Epithelial cell of proximal tubule (primary cell): ENCODE measurements at places on chromosomes 2 and 18. TPM values are rescaled to one million over a fixed set of nuclear protein-coding genes. Genes with fewer than 3 reads are reported as not detected.

Gene FTCDNL1
- 0.06 and 1.2 TPM in 2 replicates for total RNA-seq

Gene PSD4
- 5.9 and 7.3 TPM in 2 replicates for total RNA-seq

Gene GAREM2
- 1.9 and 3.3 TPM in 2 replicates for total RNA-seq

Gene AKAIN1
- not detected in 2 replicates for total RNA-seq

Gene MAP2
- 4.0 and 12.2 TPM in 2 replicates for total RNA-seq

Gene SNTG2
- total RNA-seq = 0.22 TPM in 1 of 2 replicates, not detected in the other

Gene AQP12A
- total RNA-seq = not detected in 2 replicates

Gene MEP1B
- not detected in 2 replicates for total RNA-seq

Gene GALNT3
- 28.7 and 48.7 TPM in 2 replicates for total RNA-seq

Gene NYAP2
- total RNA-seq = not detected in 2 replicates

Gene C18orf54
- total RNA-seq = 6.4 and 12.9 TPM in 2 replicates

Gene UGT1A10
- total RNA-seq = not detected in 2 replicates

Gene ALPI
- total RNA-seq = not detected in 2 replicates

- DNase-seq = peak; percentile 48
These were observed 273.6 kb upstream of the RGPD4 start for GRCh38 chr2:107553046-107553445.

DNA sequence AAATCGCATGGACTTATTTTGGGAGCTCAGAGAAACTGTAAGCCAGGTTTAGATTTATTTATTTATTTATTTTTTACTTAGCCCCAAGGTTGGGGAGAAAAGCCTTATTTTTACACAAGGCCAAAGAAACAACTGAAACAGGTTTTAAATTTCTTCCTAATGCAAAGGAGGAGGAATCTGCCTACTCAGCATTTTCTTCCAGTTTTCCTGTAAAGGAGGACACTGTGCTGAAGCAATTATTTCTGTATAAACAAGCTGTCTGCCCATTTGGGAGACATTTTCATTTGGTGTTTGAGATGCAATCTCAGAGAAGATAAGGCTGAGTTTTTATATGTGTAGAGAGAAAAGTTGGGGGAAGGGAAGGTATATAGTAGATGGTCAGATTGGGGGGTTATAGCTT lies 125.0 kb downstream of the ETAA1 start:
- DNase-seq = no peak

DNA sequence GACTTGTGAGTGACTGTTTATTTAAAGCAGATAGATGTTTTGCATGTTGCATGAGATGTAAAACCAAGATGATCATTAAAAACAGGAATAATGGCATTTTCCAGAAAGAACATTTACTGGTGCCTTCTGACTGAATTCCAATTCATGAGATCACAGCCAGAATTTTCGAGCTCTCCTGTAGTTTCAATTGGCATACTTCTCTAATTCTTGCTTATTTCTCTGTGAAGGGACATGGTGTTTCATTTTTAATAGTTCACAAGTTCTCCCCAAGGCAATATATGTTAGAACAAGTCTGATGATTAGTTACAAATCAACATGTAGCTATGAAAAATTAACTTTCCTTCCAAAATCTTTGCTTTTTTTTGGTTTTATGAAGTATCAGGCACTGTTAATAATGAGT lies 105.7 kb downstream of the PDE1A start:
- DNase-seq = no peak

DNA sequence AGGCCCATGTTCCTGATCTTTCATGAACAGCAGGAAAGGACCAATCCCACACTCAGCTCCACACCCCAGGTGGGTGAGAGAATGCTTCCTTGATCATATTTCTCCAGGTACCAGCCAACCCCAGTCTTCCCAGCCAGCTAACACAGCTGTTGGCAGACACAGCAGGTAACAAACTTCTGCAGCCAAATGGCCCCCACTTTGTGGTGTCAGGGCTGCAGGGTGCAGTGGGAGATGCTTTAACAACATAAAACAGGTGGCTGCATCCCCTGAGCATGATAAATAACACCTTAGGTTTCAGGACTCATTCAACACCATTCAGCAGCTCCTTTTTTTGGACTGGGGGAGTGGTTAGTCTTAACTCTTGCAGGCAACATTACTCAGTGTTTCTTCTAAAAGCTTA lies 76.7 kb upstream of the ACAA2 start:
- no peak for DNase-seq

- no peak for DNase-seq
These were observed 163.9 kb downstream of the COL4A4 start for GRCh38 chr2:227000123-227000522.

GRCh38 chr2:47357483-47357882 lies 45.5 kb upstream of the MSH2 start:
- no peak for DNase-seq

GRCh38 chr2:120787822-120788700 lies 52.4 kb downstream of the GLI2 start:
- no peak for DNase-seq

GRCh38 chr2:123993728-123994323 lies 31.3 kb upstream of the CNTNAP5 start:
- peak; percentile 19 for DNase-seq

- no peak for DNase-seq
These were observed 1696.3 kb upstream of the TMEFF2 start for GRCh38 chr2:193891023-193891422.

- DNase-seq = no peak
These were observed 6.3 kb downstream of the KHK start for GRCh38 chr2:27092696-27093429.

GRCh38 chr2:20687260-20687832 lies 20.4 kb downstream of the GDF7 start:
- no peak for DNase-seq

DNA sequence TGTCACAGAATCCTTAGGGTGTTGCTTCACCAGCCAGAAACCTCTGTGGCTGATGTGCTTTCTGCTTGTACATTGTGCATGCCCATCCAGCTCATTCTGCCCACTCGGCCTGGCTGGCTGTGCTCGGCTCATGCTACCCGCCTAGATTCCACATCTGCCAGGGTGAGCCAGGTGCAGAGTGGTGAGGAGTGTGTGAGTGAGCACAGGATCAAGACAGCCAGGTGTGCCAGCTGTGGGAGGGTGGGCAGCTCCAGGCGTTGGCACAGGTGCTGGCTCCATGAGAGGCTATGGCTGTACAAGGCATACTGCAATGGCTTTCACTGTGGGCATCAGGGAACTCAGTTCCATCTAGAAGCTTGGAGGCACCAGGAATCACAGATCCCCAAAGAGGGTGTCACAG lies 1321.8 kb upstream of the CRIM1 start:
- no peak for DNase-seq

GRCh38 chr2:37784071-37784758 lies 112.8 kb upstream of the CDC42EP3 start:
- DNase-seq = no peak

DNA sequence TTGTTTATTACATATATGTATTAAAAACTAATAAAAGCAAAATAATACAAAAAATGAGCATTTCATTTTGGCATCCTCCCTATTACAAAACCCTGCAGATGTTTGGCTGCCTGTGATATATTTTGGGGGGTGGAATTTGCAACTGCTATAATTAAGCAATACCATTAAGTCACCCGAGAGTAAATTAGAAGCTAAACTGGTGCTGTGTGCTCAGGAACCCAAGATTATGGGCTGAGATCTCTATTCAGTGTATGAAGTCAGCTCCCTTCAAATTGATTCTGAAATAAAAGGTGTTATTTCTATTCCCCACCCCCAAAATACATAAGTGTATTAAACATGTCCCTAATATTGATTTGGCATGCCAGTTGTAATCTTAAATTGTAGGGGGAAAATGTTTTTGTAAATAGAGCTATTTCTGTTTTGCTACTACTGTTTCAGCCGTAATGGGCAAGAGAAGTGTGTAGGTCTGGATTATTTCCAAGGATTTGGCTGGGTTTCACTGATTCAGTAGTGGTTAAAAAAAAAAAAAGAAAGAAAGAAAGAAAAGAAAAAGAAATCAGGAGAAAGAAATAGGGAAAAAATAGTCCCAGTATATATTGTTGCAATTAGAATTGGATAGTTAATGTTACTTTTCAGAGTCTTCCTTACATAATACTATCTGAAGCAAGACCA lies 110.9 kb downstream of the SS18 start:
- no peak for DNase-seq

DNA sequence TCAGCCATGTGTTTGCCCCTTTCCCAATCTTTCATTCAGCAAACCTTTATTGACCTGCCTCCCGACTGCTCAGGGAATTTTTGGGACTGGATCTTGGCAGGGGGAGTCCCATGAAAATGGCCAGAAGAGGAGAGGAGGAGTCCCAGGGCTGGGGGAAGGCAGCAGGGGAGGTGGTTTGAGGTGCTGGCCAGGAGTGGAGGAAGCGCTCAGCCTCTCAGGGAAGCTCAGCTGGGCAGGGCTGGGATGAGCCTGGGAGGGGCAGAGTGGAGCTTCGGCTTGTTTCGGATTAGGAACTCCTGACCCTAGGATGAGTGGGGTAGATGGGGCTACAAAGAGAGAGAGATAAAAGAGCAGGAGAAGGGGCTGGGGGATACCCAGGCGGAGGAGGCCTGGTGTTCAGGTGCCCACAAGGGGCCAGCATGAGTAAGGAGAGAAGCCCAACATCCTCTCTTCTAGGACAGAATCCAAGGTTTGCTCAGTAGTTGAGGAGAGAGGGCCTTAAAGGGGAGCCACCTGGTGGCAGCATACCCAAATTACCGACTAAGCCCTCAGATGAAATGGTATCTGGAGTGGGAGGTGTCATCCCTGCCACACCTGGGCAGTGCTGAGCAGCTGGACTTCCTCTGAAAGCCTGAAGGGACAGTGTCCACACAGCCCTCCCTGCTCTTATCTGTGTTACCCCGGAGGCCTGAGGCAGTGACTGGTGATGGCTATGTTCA lies 91.1 kb downstream of the INHBB start:
- DNase-seq = no peak

GRCh38 chr2:137870682-137871081 lies 93.6 kb upstream of the HNMT start:
- no peak for DNase-seq

DNA sequence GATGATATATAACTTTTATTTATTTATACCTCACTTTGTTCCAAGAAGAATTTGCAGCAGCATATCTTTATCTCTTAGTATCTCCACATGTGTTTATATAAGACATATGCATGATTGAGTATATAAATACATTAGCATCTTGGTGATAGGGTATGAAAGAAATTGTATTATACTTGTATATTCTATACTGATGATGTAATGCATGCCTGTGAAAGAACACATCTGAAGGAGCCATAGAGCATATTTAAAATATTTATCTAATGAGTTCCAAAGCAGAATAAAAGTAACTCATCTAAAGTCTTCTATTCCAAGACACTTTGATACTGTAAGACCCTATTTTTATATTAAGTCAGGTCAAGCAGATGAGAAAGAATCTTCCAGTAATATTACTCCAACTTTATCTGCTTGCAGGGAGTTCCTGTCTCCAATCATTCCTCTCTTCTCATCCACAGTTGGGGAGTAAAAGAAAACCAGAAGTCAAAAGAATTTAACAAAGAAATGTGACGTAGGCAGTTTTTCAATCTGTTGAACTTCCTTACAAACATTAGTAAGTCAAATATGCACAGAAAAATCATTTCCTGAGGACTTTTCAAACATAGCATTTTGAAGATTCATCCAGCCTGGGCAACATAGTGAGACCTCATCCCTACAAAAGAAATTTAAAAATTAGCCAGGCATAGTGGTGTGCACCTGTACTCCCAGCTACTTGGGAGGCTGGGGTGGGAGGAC lies 76.7 kb downstream of the DTNB start:
- no peak for DNase-seq

GRCh38 chr18:22113144-22113844 lies 56.1 kb upstream of the GATA6 start:
- no peak for DNase-seq

- no peak for DNase-seq
These were observed 73.0 kb downstream of the LTBP1 start for GRCh38 chr2:33019796-33020195.

- DNase-seq = no peak
These were observed 114.0 kb downstream of the FAM210A start for GRCh38 chr18:13612196-13612997.

- no peak for DNase-seq
These were observed 5.6 kb upstream of the TMEM17 start for GRCh38 chr2:62511636-62512035.

- no peak for DNase-seq
These were observed 17.1 kb upstream of the ANKRD62 start for GRCh38 chr18:12076424-12077140.

DNA sequence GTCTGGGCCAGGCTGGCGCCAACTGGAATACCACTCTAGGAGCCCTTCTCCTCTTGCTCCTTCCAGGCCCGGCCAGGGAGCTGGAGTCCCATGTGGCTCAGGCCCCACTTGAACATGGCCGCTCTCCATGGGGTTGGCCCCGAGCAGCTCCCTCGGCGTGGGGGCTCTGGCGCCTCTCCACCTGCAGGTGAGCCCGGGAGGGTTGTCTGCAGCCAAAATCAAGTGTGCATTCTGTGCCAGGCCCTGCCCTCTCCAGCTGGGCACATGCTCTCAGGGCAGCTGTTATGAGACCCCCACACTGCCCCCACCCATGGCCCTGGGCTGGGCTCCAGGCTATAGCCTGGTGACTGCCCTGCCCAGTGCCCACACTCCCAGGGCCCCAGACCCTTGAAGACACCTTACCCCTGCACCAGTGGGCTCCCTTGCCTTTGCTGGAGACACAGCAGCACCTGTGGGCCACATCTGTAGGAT lies 45.8 kb upstream of the HS6ST1 start:
- DNase-seq = no peak

- DNase-seq = peak; percentile 33
These were observed 185.1 kb upstream of the SMAD7 start for GRCh38 chr18:49135877-49136276.

DNA sequence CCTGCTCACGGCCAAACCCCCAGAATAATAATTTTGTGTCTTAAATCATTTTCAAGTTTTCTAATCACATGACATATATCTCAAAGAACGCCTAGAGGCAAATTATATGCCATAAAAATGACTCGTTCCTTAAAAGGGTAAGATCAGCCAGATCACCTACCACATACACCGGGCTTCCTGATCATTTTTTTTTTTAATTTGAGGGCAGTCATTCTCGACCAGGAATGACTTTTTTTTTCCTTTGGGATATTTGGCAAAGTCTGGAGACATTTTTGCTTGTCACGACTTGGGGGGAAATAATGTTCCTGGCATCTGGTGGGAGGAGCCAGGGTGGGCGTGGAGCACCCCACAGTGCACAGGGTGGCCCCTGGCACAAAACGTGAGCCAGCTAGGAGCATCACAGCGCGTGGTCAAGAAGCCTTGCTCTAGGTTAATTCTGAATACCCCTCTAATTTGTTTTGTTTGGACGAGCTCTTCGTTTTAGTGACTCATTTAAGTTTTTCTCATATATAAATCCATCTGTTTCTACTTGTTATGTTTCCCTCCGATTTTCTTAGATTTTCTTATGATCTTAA lies 94.9 kb downstream of the TWIST2 start:
- DNase-seq = no peak

DNA sequence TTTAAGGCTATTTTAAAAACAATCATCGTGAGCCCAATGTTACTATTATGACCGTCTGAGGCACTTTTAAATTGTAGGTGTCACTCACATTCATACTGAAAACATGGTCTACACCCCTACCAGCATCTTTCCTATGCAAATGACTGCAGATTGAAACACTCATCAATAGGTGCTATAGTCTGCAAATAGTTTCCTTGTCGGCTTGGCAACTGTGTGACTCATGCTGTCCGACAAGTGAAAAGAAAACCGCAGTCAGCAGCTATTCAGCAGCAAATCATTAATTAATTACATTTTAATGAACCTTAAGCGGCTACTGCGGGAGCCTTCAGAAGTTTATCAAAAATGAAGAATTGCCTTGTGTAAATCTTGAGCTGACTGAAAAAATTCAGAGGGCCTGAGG lies 134.4 kb downstream of the FIGN start:
- peak; percentile 58 for DNase-seq

- DNase-seq = no peak
These were observed 111.3 kb upstream of the BOD1L2 start for GRCh38 chr18:57035590-57035989.

GRCh38 chr2:161208527-161209139 lies 48.4 kb downstream of the TANK start:
- DNase-seq = peak; percentile 43
